Astrocyte (in vitro differentiated cells and primary cell): ENCODE measurements at places on chromosomes 7 and 10. TPM values are rescaled to one million over a fixed set of nuclear protein-coding genes. Genes with fewer than 3 reads are reported as not detected.

GRCh38 chr10:125153703-125154490 lies 6.5 kb downstream of the CTBP2 start:
- peak overlapping the region; percentile 26 for H3K27ac ChIP-seq
- H3K4me3 ChIP-seq: no peak overlapping the region
- H3K27me3 ChIP-seq: no peaks in the 10 kb centered on the region
- DNase-seq: peak; percentile 56
- peaks cover 73% of the 10 kb centered on the region for H3K4me1 ChIP-seq

DNA sequence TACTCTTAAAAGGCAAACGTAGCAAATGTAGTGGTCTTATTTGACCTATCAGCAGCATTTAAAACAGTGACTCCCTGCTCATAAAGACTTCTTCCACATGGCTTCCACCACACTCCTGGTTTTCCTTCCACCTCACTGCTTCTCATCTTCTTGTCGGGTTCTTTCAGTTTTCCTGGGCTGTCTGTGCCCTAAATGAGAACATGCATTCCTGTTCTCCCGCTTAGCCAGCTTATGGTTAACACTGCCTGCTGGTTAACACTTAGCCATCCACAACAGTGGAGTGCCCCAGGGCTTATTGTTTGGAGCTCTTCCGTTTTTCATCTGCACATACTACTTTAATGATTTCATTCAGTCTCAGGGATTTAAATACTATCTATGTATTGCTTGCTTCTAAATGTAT lies 34.3 kb upstream of the EXOC6 start:
- H3K4me1 ChIP-seq: no peaks in the 10 kb centered on the region
- H3K27me3 ChIP-seq: no peaks in the 10 kb centered on the region

DNA sequence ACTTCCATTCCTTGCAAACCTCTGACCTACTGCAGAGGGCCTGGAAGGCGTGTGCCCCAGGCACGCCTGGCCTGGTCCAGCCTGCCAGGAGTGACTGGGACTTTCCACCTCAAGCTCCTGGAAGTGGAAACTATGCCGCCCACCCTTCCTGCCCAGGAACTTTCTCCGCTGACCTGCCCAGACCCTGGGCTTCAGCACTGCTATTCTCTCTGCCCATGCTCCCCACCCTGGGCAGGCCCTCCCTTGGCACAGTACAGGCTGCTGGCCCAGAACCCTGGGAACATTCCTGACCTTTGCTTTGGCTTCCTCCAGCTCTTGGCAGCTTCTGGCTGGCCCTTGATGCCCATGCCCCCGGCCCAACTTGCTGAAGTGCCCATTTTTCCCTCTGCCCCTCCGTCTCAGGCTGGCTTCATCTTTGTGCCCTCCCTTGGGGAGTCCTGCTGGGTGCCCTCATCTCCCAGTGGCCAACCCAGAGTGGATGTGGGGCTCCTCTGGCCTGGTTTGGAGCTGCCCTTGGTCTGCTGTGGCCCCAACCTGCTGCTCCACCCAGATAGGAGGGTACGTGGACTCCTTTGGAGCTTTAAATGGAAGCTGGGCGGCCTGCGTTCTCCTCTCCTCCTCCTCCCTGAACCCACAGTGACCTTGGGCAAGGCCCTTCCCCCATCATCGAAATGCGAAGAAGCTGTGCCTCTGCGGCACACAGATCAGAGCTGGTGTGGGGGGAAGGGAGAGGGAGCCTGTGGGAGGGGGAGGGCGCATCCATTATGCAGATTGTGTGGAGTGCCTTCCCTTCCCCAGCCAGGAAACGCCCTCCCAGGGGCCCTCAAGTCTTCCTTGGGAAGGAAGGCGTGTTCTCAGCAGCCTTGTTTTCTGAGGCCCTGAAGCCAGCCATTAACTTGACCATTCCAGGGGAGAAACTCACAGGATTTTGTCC lies 3.4 kb downstream of the MMRN2 start:
- H3K4me3 ChIP-seq: no peak overlapping the region
- peaks cover 7% of the 10 kb centered on the region for H3K4me1 ChIP-seq
- no peaks in the 10 kb centered on the region for H3K36me3 ChIP-seq
- no peak overlapping the region for H3K27ac ChIP-seq
- peak; percentile 48 for DNase-seq
- no peaks in the 10 kb centered on the region for H3K27me3 ChIP-seq

DNA sequence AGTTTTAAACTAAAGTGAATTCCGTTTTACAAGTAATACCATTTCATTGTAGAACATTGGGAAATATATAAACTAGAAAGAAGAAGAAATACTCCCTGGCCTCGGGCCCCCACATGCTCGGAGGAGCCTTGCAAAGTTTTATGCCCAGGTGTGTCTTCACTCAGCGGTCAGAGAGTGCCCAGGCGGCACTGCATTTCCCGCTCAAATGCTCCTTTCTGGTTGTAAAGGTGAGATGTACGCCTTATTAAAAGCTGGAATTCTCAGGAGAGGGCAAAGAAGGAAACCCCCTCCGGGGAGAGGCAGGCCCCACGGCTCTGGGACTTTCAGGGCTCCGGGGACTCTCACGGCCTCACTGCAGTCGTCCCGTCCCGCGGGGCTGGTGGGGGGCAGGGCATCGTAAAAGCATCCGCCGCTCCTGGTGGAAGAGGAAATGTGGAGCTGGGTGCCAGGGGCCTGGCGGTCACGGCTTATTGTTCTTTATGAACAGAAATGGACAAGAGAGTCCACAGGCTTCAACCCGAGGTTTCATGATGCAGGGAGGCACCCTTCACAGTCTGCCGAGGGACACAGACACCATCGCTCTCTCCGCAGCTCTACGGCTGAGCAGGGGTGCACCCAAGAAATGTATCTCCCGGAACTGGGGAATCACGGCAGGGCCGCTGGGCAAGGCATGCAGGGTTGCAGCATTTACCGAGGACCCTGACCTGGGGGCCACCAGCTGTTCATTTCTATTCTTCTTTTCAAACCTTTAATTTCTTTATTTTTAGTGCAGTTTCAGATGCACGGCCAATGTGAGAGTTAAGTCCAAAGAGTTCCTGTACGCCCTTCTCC lies 47.7 kb upstream of the INPP5A start:
- no peaks in the 10 kb centered on the region for H3K27me3 ChIP-seq
- no peak overlapping the region for H3K27ac ChIP-seq
- no peak overlapping the region for H3K4me3 ChIP-seq
- no peaks in the 10 kb centered on the region for H3K36me3 ChIP-seq

GRCh38 chr7:30684351-30684750 lies 2.1 kb upstream of the CRHR2 start:
- H3K4me3 ChIP-seq: no peak overlapping the region
- peaks cover 6% of the 10 kb centered on the region for H3K4me1 ChIP-seq
- no peak for DNase-seq

DNA sequence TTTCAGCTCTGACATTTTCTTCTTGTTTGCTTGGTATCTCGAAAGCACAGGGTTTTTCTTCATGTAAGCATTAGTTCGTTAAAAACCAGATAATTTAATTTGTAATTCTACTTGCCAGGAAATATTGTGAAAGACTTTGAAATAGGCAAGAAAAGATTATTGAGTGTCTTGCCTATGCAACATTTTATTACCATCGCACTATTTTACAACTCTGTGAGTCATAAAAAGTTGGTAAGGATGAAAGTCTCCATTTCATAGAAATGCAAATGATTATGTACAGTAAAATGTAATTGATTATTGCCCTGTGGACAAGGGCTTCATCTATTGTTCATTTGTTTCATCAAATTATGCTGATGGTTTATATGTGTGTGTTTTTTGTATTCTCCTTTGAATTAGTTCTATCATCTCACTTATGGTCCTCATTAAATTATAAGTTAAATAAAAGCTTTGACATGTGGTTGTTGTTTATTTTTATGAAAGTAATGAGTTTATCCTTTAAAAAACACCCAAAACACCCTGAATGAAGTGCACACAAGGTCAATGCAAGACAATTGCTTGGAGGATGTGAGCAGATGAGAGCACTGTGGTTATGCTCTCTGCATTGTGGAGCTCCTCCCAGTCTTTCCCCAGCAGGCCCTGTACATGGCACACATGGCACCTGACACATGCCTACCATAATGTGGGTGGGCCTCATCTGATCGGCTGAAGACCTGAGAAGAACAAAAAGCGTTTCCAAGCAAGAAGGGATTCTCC lies 230.8 kb downstream of the CXCL12 start:
- no peaks in the 10 kb centered on the region for H3K4me1 ChIP-seq
- H3K36me3 ChIP-seq: no peaks in the 10 kb centered on the region
- no peak overlapping the region for H3K27ac ChIP-seq
- no peaks in the 10 kb centered on the region for H3K27me3 ChIP-seq

Gene EBLN1
- not detected in 2 replicates for total RNA-seq

- no peak overlapping the region for H3K27ac ChIP-seq
- H3K4me3 ChIP-seq: no peak overlapping the region
- no peak for DNase-seq
- H3K4me1 ChIP-seq: peaks cover 8% of the 10 kb centered on the region
These were observed 22.8 kb downstream of the CDK14 start for GRCh38 chr7:90618876-90619275.

GRCh38 chr10:58262766-58263165 lies 4.9 kb downstream of the IPMK start:
- no peak for DNase-seq
- H3K27ac ChIP-seq: no peak overlapping the region
- no peaks in the 10 kb centered on the region for H3K27me3 ChIP-seq

DNA sequence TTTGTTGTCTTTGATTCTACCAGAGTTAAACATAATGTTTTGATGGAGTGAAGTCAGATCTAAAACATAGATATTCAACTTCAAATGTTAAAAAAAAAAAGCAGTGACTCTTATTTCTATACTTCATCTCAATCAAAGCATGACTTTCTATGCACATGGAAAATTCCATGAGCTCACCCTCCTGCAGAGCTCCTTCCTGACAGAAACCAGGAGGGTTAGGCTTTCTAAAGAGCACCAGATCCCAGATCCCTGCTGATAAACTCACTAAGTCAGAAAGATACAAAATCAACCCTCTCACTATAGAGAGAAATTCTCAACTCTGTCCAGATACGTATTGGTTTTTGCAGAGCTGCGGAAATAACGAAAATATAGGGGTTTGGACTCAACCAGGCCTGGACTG lies 122.6 kb downstream of the FAM107B start:
- DNase-seq: no peak
- no peak overlapping the region for H3K4me3 ChIP-seq
- H3K27ac ChIP-seq: no peak overlapping the region
- H3K27me3 ChIP-seq: no peaks in the 10 kb centered on the region
- H3K4me1 ChIP-seq: peaks cover 8% of the 10 kb centered on the region
- H3K36me3 ChIP-seq: no peaks in the 10 kb centered on the region

Gene PPP1R9A
- 5.1 and 7.5 TPM in 2 replicates for total RNA-seq

- H3K4me3 ChIP-seq: no peak overlapping the region
- H3K27me3 ChIP-seq: no peaks in the 10 kb centered on the region
These were observed 207.8 kb upstream of the CTBP2 start for GRCh38 chr10:125368146-125368545.

Gene GBX1
- total RNA-seq: not detected in 2 replicates

DNA sequence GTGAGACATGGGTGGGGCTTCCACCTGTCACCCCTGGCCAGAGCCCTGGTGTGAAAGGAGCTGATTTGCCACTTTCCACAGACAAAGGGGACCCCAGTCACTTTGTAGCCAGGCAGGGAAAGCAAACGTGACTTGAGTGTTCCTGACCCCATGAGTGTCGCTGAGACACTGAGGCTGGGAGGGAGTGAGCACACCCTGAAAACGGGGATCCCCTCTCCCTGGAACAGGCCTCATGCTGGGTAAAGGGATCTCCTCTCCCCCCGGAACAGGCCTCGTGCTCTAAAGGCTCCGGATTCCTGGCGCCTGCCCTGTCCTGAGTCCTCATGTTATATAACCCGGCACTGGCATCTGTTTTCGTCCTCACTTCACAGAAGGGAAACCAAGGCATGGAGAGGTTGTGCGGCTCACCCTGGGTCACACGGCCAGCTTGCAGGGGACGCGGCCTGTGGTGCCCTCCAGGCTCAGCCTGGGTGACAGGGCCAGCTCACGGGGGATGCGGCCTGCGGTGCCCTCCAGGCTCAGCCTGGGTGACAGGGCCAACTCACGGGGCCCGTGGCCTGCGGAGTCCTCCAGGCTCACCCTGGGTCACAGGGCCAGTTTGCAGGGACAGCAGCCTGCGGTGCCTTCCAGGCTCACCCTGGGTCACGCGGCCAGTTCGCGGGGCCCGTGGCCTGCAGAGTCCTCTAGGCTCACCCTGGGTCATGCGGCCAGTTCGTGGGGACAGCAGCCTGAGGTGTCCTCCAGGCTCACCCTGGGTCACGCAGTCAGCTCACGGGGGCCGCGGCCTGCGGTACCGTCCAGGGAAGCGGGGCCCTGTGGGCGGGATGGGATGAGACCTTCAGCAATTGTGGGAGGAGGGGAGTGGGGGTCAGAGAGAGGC lies 104.7 kb downstream of the PDGFA start:
- no peaks in the 10 kb centered on the region for H3K27me3 ChIP-seq
- no peak overlapping the region for H3K4me3 ChIP-seq
- H3K27ac ChIP-seq: no peak overlapping the region
- no peak for DNase-seq
- no peaks in the 10 kb centered on the region for H3K36me3 ChIP-seq

DNA sequence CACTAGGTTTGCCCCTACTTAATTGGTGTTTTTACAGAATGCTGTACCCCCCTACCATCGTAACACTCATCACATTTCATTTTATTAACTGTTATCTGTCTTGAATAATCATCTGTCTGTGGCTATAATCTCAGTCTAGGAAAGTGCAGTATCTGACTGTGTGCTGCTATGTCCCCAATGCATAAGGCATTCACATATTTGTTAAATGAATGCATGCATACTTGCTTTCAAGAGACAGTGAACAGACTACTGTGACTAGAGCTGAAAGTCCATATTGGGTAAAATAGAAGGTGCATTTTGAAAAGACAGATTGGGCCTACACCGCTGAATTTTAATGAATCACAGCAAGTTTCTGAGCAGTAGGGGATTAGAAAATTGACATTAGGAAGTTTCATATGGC lies 112.3 kb downstream of the ARHGAP12 start:
- no peaks in the 10 kb centered on the region for H3K36me3 ChIP-seq
- DNase-seq: peak; percentile 83
- peak overlapping the region; percentile 34 for H3K27ac ChIP-seq
- no peaks in the 10 kb centered on the region for H3K27me3 ChIP-seq

DNA sequence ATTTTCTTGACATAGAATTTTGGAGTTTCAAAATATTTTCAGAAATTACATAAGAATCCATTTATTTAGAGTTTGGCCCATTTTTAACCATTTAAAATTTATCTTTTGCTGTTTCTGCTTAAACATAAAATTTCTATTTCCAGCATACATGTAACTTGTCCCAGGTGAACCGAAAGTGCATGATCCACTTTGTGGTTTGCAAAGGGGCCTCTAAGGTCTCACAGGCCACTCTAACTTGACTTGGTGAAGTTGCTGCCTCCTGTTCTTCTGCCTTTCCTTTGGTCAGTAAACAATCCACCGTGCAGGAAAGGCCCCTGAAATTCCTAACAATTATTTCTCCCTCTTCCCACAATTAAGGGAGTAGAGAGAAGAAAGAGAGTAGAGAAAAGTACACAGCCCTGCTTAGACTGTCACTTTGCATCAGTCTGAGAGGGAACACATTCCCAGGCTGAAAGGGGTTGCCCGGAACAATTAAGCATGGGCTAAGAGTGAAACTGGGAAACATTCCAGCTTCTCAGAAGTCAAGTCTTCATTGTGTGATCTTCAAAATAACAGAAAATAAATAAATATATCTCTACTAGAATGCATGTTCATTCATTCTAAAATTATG lies 79.5 kb upstream of the SEMA3A start:
- H3K27ac ChIP-seq: no peak overlapping the region
- no peaks in the 10 kb centered on the region for H3K36me3 ChIP-seq
- H3K27me3 ChIP-seq: no peaks in the 10 kb centered on the region

Gene KIAA1549
- total RNA-seq: 10.3 and 11.1 TPM in 2 replicates

Gene CCDC6
- total RNA-seq: 69.4 and 73.9 TPM in 2 replicates

Gene ENTPD7
- 21.6 and 22.8 TPM in 2 replicates for total RNA-seq
